ENCODE measurements at places on chromosomes 7 and 10. TPM values are rescaled to one million over a fixed set of nuclear protein-coding genes. Genes with fewer than 3 reads are reported as not detected.

GTPBP10 gene
- total RNA-seq: 12.7 TPM

ICA1 gene
- total RNA-seq: not detected

ADCYAP1R1 gene
- 0.19 TPM for total RNA-seq

MUC3A gene
- not detected for total RNA-seq

SLC26A3 gene
- not detected for total RNA-seq

SEMA3E gene
- 0.38 TPM for total RNA-seq

TMEM72 gene
- total RNA-seq: not detected

CRTAC1 gene
- 0.28 TPM for total RNA-seq

TAS2R4 gene
- 0.19 TPM for total RNA-seq

WNT8B gene
- total RNA-seq: not detected

LLCFC1 gene
- not detected for total RNA-seq

NPFFR1 gene
- not detected for total RNA-seq

PTN gene
- 8.2 TPM for total RNA-seq

HABP2 gene
- total RNA-seq: 0.19 TPM

AKR1C4 gene
- total RNA-seq: not detected

NUTM2E gene
- under 0.01 TPM for total RNA-seq

MRLN gene
- not detected for total RNA-seq

KIF11 gene
- 42.0 TPM for total RNA-seq

LRMDA gene
- 0.38 TPM for total RNA-seq

NKX2-3 gene
- not detected for total RNA-seq

SMKR1 gene
- total RNA-seq: not detected

CHST3 gene
- 19.4 TPM for total RNA-seq

PDAP1 gene
- total RNA-seq: 37.2 TPM

CALHM3 gene
- total RNA-seq: not detected

OPALIN gene
- not detected for total RNA-seq

ATOH7 gene
- 0.28 TPM for total RNA-seq

CYP26C1 gene
- total RNA-seq: under 0.01 TPM

ACTR3C gene
- 0.19 TPM for total RNA-seq

C10orf67 gene
- total RNA-seq: 0.19 TPM

FASTK gene
- 83.2 TPM for total RNA-seq

CCZ1B gene
- 27.0 TPM for total RNA-seq

TDRD1 gene
- 5.1 TPM for total RNA-seq

All from regular cardiac myocyte (primary cell).